ENCODE measurements at places on chromosomes 7 and 10.

GRCh38 chr10:114938856-114939193 is 830 bp downstream of the TRUB1 start:
- no peak for DNase-seq

GRCh38 chr10:108411206-108411605 is 1246.7 kb upstream of the SORCS1 start:
- no peak for DNase-seq

- no peak for DNase-seq
These were observed 52.5 kb upstream of the SPOCK2 start for GRCh38 chr10:72140850-72141249.

- DNase-seq: no peak
These were observed 1.3 kb upstream of the SH2D4B start for GRCh38 chr10:80536361-80536835.

- no peak for DNase-seq
These were observed 103.9 kb downstream of the STRA8 start for GRCh38 chr7:135337506-135337905.

GRCh38 chr10:101858723-101859500 is 15.3 kb upstream of the KCNIP2 start:
- DNase-seq: no peak

DNA sequence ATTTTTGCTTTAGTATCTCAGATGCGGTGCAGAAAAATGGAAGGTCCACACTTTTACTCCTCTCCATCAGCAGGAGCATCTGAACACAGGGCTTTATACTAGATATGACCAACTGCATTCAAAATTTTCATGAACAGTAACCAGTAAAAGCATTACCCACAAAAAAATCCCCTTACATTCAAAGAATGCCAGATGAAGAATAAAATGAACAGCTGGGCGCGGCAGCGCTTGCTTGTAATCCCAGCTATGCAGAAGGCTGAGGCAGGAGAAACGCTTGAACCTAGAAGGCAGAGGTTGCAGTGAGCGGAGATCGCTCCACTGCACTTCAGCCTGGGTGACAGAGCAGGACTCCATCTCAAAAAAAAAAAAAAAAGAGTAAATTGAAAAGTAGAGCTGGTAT is 3.1 kb downstream of the SAR1A start:
- DNase-seq: no peak

DNA sequence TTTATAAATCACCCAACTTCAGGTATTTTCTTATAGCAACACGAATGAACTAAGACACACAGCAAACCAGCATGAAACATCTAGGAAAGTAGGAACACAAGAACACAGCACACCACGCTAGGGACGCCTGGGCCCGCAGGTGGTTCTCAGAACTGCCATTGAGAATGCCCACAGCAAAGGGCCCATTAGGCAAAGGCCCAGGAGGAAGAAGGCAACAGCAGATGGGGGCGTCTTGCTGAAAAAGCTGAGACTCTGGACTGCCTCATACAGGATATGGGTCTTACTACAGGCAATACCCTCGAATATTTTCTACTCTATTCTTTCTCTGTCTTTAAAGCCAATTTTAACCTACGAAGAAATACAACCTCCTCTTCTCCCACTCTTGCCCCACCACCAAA is 77.3 kb downstream of the PARD3 start:
- no peak for DNase-seq

DNA sequence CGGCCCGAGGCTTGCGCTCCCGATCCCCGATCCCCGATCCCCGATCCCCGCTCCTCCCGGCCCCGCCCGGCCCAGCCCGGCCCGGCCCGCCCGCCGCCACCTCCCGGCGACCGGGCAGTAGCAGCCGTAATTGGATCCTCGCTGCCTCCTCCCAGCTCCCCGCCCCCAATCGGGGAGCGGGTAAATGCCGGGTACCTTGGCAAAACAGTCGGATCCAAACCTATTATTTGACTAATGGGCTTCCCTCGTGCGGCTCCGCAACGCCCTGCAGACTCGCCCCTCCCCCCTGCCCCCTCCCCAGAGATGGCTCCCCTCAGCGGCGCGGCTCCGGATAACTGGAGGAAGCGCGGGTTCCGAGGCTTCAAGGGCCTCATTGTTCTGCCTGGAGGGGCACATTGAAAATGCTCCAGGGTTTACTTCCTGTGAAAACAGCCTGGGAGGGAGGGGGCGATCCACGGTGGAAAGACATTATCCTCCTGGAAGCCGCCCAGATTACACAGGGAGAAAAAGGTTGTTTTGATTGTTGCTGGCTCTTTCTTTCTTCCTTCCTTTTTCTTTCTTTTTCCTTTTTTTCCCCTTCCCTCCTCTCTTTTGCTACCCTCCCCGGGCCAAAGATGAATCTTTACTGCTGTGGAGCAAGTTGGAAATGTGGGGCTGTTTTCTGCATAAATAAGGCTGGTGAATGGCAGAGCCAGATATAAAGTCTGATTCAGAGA is 94.7 kb upstream of the ZMIZ1 start:
- DNase-seq: peak; percentile 45

GRCh38 chr10:86403183-86403797 is 36.7 kb upstream of the GRID1 start:
- DNase-seq: no peak

- no peak for DNase-seq
These were observed 27.6 kb downstream of the NEUROD6 start for GRCh38 chr7:31312889-31313288.

All from CD4-positive, alpha-beta T cell treated with Interleukin-6 at 100 ng/mL for 8 hours (primary cell).